ENCODE measurements at places on chromosomes 1 and 21. TPM values are rescaled to one million over a fixed set of nuclear protein-coding genes. Genes with fewer than 3 reads are reported as not detected.

ARHGAP30 gene
- not detected for total RNA-seq

SLC45A1 gene
- total RNA-seq, result 1.4 TPM

FCRL1 gene
- total RNA-seq, result not detected

KIF17 gene
- total RNA-seq, result 5.1 TPM

CDC42BPA gene
- total RNA-seq, result 40.1 TPM

CATSPER4 gene
- total RNA-seq, result not detected

STIL gene
- total RNA-seq, result 4.2 TPM

UBL4B gene
- not detected for total RNA-seq

PTPRC gene
- 0.58 TPM for total RNA-seq

Measured in regular cardiac myocyte (primary cell).